Stimulated activated CD8-positive, alpha-beta memory T cell treated with anti-CD3 and anti-CD28 coated beads, Interleukin-4, amount 100 ng/mL, for 48 hours (primary cell): ENCODE measurements at places on chromosomes 5 and 9.

DNA sequence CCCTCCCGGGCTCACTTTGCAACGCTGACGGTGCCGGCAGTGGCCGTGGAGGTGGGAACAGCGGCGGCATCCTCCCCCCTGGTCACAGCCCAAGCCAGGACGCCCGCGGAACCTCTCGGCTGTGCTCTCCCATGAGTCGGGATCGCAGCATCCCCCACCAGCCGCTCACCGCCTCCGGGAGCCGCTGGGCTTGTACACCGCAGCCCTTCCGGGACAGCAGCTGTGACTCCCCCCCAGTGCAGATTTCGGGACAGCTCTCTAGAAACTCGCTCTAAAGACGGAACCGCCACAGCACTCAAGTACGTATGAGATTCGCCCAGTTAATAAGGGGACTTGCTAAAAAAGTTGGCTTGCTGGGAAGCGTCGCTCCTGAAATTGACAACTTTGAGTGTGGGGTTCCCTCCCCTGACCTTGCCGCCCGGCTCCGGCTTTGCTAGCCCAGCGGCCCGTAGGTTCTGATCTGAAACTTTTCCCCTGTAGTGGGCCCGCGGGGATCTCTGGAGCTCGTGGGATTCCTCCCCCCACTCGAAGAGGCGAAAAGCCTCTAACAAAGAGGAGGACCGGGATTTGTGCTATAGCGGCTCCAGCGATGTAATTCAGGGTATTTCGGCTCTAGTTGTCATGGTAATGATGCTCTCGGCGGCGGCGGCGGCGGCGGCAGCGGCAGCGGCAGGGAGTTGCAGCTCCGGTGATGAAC is 572 bp downstream of the NR4A3 start:
- peak; percentile 70 for DNase-seq

- no peak for DNase-seq
Observed at GRCh38 chr5:80141147-80141671, 106.1 kb downstream of the THBS4 start.

DNA sequence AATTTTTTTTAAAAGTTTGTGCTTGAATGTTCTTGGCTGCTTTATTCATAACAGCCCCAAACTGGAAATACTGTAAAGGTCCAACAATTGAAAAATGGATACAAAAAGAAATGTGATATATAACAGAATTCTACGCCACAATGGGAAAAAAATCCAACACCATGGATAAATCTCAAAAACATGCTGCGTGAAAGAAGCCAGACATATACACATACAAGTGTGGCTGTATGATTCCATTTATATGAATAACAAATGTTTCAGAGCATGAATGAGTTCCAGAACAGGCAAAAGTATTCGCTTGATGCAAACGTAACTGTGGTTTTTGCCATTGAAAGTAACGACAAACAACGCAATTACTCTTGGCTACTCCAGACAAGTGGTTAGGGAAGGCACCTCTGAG is 7.2 kb upstream of the SFXN1 start:
- DNase-seq: no peak

- peak; percentile 80 for DNase-seq
Observed at GRCh38 chr9:68560071-68560844, 19.6 kb upstream of the TMEM252 start.
